COR-L47 (cell line): ENCODE measurements at places on chromosomes 6 and 20.

DNA sequence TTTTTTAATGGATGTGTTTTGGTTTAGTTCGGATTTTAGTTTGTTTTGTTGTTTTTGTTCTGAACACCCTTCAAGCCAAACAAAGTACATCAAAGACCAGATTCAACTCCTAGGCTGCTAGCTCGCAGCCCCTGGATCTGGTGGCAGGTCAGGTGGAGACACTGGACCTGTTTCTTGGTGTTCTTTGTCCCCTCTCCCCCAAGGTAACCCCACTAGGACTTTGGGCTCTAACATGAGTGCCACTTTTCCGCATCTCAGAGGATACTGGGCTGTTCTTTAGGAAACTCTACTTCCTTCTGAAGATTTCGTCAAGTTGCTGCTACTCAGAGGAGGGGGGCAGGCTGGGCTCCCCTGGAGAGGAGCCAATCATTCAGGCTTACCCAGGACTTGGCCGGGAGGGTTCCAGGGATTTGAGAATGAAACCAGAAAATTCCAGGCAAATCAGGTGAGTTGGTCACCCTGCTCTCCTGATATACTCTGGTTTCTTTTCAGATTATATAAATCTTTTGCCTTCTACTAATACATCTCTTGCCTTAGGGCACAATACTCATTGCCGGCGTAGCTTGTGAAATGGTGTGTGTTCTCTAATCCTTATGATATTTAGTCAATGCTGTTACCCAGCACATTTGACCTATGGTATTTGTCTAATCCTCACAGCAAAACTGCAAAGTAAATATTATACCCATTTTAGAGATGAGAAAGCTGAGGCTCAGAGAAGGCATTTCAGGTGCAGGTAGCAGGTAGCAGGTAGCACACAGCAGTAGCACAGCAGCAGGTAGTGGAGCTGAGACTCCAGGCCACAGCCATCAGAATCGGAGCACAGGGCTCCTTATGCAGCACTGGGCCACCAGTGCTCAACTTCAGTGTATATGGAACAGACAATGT, 291.6 kb downstream of the TSHZ2 start:
- DNase-seq, result no peak

DNA sequence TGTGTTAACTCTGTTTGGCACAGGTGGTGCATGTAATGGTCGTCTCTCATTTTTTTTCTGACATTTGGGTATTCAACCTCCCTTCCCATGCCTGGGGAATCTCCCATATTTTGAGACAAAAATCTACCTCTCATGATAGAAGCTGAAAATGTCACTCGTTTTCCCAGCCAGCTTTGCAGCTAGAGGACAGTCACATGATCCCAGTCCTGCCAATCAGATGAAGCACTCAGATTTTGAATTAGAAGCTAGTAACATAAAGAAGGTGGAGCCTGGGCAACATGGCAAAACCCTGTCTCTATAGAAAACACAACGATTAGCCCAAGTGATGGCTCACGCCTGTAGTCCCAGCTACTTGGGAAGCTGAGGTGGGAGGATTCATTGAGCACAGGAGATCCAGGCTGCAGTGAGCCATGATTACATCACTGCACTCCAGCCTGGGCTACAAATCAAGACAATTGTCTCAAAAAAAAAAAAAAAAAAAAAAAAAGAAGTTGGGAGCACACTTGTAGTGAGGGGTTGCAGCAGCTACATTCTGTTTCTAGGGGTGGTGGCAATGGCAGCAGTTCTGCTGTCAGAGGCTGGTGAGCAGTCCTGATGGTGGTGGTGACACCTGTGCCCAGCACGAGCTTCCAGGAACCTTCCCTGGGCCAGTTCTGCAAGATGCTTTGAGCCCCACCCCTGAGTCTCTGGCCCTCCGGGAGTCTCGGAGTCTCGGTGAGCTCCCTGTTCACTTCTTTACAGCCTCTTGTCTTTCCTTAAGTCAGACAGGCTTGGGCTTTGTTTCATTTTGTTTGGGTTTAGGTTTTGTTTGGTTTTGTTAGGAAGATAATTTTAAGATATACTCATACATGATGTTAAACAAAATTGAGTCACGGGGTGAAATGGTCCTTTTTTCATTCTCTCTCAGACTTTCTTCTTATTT, 94.1 kb upstream of the KCNG1 start:
- no peak for DNase-seq

GRCh38 chr20:18032977-18033892, 24.5 kb downstream of the OVOL2 start:
- no peak for DNase-seq

- DNase-seq, result no peak
These were observed 2.8 kb downstream of the SNRPB2 start for GRCh38 chr20:16732506-16733152.

DNA sequence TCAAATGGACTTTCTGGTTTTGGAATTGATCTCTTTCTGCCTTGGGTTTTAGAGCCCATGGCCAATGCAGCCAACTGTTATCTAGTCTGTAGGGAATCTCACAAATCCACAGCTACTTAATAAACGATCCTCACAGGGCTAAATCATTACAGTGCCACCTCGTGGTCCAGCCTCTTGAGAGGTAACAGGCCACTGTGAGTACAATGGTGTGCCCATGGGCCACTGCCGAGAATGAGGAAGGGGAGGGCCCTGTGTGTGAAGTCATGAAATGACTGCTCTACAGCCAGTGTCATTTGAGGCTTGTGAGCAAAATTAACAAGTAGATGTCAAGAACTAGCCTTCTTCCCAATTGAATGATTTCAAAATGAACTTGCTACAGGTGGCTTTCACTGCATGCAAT, 54.3 kb upstream of the GMPR start:
- DNase-seq, result peak; percentile 42

GRCh38 chr6:111668410-111668809, 62.7 kb upstream of the TRAF3IP2 start:
- DNase-seq, result no peak

- no peak for DNase-seq
These were observed 12.0 kb downstream of the TCP1 start for GRCh38 chr6:159777240-159777904.

GRCh38 chr6:143734641-143735063, 56.9 kb downstream of the PHACTR2 start:
- no peak for DNase-seq

DNA sequence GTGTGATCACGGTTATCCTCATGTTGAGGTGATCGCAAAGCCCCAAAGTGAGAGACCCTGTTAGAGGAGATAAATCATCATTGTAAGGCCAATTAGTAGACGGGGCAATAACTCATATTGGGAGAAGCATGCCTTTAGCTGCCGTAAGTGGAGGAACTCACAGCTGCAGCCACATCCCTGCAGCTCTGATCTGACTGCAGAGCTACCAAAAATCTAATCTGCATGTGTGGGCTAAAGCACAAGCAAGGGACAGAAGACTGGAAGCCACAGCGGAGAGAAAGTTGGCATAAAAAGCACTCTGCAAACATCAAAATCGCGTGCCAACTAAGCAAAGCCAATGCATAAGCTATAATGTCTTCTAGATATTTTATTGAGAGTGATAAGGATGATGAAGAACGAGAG, 79.8 kb downstream of the TBC1D7 start:
- no peak for DNase-seq

DNA sequence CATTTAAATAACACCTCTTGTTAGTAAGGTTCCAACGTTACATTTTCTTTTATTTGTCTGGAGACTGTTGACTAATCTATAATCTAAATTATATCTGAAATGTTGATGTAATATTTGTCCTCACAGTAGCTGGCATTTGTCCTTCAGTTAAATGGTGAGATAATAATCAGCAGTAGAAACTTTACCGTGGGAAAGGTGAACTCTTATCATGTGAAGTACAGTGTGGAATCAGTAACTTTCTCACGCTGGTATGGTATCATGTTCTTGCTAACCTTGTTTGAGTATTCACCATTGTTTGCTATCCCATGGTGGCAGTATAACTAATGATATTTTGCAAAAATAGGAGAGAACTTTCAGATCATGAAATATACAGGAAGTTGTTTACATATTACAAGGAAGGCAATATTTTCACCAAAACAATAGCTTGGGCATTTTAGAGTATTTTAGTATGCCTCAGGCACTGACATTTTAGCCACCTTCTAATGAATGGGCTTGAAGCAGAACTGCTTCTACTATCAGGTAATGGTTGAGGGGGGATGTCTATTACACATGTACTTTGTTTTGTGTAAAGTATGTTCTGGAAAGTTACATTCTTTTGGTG, 4.8 kb downstream of the GMNN start:
- DNase-seq, result no peak

DNA sequence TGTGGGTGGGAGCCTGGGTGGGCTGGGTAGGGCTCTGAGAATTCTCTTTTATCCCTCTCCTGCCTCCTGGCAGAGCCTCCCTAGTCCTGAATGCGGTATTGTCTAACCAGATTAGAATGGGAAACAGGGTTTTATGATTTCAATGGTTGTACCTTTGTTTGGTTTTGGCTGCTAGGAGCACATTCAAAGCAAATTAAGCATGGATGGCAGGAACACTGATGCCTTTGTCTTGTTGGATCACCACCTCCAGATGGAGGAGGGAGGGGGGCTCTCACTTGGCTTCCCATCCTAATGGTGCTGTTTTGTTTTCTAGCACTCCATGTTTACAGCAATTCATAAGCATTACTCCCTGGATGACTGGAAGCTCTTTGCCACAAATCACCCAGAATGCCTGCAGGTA, 11.6 kb downstream of the GMPR start:
- peak; percentile 80 for DNase-seq
